ENCODE measurements at places on chromosomes 1 and 21.

GRCh38 chr1:230905733-230906132 is 37.4 kb upstream of the C1orf198 start:
- no peak for DNase-seq

GRCh38 chr1:159184201-159184600 is 12.8 kb downstream of the CADM3 start:
- no peak for DNase-seq

- no peak for DNase-seq
Measured at GRCh38 chr21:40099809-40100208, 232.6 kb downstream of the PCP4 start.

GRCh38 chr1:59126366-59126765 is 170.5 kb upstream of the FGGY start:
- DNase-seq: no peak

- no peak for DNase-seq
Measured at GRCh38 chr1:102776071-102776470, 332.3 kb downstream of the COL11A1 start.

DNA sequence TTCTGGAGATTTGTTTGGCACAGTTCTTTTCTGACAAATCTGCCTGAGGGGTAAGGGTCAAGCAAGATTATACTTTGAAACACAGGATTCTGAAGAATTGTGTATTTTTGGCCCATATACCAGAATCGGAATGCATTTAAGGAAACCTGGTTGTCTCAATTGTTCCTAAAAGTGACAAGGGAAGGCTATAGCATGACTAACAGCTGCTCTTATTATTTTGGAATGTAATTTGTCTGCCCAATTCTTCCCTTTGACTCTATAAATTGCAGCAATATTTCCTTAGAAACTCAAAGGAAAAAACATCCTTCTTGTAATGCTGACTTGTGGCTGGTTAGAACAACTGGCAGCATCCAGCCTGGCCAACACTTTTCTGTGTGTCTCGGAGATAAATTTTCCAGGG is 15.8 kb upstream of the VCAM1 start:
- DNase-seq: no peak

DNA sequence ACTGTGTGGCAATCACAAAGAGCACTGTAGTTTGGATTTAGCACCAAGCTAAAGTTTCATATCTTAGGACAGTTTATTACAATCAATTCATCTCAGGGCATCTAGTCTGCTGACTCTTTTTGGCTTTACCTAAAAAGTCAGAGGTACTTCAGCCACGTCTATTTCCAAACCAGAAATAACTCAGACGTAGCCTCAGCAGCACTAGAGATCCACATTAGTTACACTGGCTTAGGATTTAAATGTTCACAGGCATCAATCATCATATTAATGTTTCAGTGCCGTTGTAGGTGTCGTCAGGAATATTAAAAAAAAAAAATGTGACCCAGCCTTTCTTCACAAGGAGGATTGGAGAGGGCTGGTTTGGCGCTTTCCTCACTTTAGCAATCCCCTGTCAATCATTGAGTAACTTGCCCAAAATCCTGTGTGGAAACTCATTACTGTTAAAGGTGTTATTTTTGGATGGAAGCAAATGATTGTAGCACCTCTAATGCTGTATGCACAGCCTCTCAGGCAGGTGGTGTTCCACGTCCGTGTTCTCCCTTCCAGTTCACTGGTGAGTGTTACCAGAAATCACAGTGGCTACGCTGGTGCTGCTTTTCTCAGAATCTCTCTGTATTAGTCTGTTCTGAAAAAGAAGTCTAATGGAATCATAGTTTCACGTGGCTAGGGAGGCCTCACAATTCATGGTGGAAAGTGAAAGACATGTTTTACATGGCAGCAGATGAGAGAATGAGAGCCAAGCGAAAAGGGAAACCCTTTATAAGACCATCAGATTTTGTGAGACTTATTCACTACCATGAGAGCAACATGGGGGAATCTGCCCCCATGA is 45.4 kb downstream of the NEK7 start:
- DNase-seq: no peak

- no peak for DNase-seq
Measured at GRCh38 chr1:153774780-153775457, at the start of gene SLC27A3. Gene SLC27A3 (plus strand): TSS chr1:153775407. CDS start chr1:153775498, 91 bp downstream.

- no peak for DNase-seq
Measured at GRCh38 chr1:44628962-44629756, 45.1 kb downstream of the TMEM53 start.

GRCh38 chr1:35866991-35867390 is 16.0 kb upstream of the AGO1 start:
- DNase-seq: no peak

DNA sequence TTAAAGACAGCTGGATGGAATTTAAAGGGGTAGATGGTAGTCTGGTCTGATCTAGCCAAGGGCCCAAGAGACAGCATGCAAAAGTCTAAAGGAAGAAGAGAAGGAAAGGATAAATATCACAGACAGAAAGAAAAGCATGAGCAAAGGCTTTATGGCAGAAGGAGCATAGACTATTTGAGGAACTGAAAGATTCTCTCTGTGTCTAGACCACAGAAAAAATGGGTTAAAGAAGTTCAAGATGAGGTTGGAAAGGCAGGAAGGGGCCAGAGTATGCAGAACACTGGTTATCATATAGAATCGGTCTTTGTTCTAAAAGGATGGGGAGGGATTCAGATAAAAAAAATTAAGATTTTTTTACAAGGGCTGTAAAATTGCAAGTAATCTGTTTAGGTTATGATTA is 136.8 kb upstream of the SGIP1 start:
- no peak for DNase-seq

- DNase-seq: no peak
Measured at GRCh38 chr1:223087291-223088255, 55.5 kb downstream of the TLR5 start.

GRCh38 chr21:31283025-31283424 is 61.0 kb downstream of the TIAM1 start:
- peak; percentile 29 for DNase-seq

GRCh38 chr1:81921851-81922462 is 121.2 kb downstream of the ADGRL2 start:
- no peak for DNase-seq

DNA sequence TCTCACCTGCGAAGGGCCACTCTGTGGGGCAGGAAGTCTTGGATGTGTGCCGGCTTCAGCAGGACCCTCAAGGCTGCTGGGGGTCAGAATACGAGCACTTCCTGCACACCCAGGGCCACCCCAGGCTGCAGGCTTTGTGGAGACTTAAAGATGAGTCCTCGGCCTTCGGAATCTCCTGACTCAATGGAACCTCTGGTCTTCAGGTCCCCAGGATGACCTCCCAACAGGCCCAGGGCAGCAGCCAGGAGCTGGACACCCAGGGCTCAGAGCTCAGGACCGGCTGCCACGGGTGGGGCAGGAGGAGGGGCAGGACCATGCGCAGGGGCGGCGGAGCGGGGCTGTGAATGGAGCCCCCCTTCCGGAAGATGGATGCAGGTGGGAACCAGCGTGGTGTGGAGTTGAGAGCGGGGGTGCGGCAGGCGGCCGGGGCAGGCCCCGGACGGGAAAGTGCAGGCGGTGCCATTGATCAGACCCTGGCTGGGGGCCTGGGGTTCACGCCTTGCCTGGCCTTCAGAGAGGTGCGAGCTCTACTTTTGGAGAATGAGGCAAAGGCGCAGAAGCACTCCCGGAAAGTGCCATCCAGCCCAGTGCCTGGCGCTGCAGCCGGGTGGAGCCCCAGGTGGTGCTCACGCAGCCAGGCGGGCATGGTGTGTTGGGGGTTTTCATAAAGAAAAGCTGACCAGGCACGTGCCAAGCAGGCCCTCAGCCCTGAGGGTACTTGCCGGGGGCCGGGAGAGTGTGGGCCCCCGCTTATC is 10.4 kb downstream of the COL18A1 start:
- no peak for DNase-seq

DNA sequence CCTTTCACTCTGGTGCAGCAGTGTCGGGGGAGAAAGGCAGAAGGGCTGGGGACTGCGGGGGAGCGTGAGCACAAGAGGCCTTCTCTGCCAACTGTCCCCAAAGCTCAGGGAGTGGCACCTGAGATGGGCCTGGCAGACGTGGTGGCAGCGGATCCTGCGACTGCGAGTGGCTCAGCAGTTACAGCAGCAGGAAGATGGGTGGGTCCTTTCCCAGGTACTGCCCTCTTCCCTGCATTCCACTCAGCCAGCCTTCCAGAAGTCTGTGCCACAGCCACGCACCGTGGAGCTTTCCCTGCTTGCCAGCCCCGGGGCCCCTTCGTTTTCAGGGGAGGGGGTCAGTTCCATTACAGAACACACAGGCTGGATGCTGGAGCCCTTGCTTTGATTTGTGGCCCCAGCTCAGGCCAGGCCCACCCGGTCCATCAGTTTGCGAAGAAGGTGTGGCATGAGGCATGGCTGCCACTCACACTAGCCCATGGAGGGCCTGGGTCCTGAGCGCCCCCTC is 17.2 kb downstream of the MTHFR start:
- DNase-seq: no peak

GRCh38 chr1:1433804-1434130 is 1.7 kb upstream of the VWA1 start:
- no peak for DNase-seq

DNA sequence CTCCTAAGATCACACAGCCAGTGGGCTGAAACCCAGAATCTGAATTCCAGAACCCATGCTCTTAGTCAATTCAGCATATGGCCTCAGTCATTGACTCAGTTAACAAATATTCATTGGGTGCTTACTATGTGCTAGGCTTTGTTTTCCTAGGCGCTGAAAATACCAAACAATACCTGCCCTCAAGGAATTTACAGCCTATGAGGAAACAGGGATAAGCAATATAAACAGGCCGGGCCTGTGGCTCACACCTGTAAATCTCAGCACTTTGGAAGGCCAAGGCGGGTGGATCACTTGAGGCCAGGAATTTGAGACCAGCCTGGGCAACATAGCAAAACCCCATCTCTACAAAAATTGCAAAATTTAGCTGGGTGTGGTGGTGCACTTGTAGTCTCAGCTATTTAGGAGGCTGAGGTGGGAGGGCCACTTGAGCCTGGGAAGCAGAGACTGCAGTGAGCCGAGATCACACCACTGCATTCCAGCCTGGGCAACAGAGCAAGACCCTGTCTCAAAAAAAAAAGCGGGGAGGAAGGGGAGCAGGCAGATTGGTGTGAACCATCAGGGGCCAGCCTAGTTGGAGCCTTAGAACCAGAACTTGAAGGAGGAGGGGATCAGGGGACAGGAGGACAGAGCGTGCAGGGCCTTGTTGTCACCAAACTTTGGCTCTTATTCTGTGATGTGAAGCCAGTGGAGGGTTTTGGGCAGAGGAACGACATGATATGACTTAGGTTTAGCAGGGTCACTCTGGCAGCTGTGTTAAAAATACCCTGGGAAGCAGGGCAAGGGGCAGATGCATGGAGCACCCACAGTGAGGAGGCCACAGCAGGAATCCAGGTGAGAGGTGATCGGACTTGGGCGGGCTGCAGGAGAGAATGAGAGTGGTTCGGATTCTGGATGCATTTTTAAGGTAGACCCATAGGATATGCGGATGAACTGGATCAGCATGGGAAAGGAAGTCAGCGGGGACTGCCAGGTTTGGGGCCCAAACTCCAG is 5.8 kb downstream of the TINAGL1 start:
- no peak for DNase-seq

DNA sequence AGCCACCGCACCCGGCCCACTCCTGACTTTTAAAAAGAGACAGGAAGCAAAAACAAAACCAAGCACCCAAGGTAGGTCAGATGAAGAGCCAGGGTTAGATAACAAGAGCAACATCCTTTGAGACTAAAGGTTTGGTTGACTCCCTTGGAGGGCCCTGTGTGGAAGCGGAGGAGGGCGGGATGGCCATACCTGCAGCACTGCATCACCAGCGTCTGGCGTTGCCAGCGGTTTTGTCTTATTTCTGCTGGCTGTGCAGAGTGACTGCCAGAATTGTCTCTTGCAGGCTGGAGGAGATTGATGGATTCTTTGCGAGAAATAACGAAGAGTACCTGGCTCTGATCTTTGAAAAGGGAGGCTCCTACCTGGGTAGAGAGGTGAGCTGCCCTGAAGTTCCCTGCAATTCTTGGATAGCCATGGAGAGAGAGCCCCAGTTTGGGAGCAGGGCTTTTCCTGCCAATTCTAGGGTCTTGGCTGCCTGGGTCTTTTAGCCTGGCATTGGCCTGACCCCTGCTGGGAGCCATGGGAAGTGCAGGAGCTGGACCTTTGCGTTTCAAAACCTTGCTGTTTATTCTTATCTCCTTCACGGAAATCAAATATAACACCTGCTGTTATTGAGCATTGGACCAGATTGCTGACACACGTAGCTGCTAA is 24.0 kb downstream of the QSOX1 start:
- peak; percentile 65 for DNase-seq

DNA sequence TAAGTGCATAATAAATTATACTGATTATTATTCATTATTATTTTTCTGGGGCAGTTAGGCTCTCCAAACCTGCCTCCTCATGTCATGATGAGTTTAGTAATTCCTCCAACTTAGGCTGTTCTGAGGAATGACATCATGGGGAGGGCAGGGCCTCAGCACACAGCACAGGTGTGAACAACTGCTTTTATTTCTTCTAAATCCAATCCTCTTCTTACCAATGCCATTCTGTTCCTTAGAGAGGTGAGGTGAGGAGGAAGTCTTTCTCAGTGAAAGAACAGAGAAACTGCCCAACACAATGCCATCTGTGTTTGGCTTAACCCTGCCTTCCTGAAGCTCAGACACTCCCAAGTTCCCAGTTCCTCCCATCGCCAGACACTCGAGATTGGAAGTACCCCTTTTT is 45.4 kb upstream of the WASF2 start:
- no peak for DNase-seq

DNA sequence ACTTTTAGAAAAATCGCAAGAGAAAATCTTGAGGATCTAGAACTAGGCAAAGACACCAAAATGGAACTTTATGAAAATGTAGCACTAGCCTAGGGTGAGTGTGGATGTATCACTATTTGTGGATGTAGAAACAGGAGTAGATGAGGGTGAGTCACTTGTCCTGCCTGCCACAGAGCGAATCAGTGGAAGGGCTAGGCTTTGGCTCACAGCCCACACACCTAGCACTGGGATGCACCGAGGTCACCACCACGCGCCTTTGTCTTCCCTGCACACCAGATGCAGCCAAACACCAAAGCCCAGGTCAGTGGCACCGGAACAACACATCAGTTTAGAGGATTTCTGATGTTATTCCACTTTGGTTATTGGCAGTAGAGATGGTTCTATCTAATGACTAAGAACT is 38.2 kb downstream of the PKNOX1 start:
- DNase-seq: no peak

- no peak for DNase-seq
Measured at GRCh38 chr1:212651977-212652376, 43.4 kb downstream of the ATF3 start.

- no peak for DNase-seq
Measured at GRCh38 chr1:212166244-212166643, 119.0 kb upstream of the PPP2R5A start.

DNA sequence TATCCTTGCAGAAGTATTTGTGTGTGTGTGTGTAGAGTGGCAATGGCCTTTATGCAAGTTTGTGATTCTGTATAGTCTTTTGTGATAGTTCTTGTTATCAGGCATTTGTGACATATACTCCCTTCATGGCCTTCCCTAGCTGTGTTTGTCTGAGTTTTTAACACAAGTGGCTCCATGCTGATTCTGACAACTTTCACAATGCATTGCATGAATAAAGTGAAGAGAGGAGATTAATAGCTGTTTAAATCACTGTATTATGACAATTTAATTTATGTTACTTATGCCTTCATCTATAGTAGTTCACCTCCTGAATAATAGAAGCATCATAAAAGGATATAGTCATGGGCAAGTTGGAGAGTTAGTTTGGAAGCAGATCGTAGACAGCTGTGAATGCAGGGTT is 17.2 kb upstream of the MCOLN3 start:
- no peak for DNase-seq
